ENCODE measurements at places on chromosomes 6 and 20. TPM values are rescaled to one million over a fixed set of nuclear protein-coding genes. Genes with fewer than 3 reads are reported as not detected.

The BPIFB1 gene
- total RNA-seq = not detected

DNA sequence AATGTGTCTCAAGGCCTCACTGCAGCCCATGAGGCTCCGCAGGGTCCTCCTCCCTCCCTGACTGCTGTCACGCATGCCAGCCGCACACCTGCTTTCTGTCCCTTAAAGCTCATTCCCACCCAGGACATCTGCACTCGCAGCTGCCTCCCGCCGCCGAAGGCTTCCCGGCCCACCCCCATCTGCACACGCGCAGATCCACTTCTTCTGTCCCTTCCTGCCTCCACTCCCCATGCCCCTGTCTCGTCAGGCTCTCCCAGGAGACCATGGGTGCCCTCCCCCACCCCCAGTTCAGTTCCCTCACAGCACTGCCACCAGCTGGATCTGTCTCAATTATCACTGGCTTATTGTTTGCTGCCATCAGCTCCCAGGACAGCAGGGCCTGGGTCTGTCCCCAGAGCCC lies 63.0 kb downstream of the RIPOR3 start:
- no peak for DNase-seq

- DNase-seq = no peak
Measured at GRCh38 chr6:147554281-147554680, 45.8 kb downstream of the SAMD5 start.

The ZSWIM1 gene
- total RNA-seq = 9.4 TPM

The BNIP5 gene
- total RNA-seq = not detected

- no peak for DNase-seq
Measured at GRCh38 chr6:7230956-7231713, 81.9 kb downstream of the SSR1 start.

Measured in glomerular endothelial cell (primary cell).